ENCODE measurements at places on chromosomes 12 and 14.

GRCh38 chr12:95784915-95785314 is 5.6 kb downstream of the NTN4 start:
- DNase-seq: no peak

DNA sequence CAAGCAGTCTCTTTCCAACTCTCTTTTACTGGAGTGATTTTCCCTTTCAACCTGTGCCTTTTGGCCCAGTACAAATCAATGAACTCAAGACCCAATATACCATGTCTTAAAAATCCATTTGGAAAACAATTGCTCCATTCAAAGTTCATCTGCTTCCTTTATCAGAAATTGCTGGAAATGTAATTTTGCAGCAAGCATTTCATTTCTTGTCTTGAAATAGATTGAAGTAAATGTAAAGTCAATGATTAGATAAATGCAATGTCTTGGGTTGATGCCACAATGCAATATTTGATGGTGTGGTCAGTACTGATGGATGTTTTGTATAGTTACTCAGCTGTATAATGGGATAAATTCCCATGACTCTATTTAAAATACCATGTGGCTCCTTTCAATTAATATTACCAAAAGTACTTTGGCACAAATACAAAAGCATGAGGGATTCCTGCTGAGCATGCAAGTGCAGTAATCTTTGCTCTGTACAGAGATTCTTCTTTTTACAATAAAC is 707.7 kb upstream of the NOVA1 start:
- no peak for DNase-seq

- DNase-seq: no peak
Observed at GRCh38 chr14:22465201-22465840, 123.7 kb downstream of the DAD1 start.

GRCh38 chr14:101737414-101738339 is 23.8 kb upstream of the PPP2R5C start:
- no peak for DNase-seq

DNA sequence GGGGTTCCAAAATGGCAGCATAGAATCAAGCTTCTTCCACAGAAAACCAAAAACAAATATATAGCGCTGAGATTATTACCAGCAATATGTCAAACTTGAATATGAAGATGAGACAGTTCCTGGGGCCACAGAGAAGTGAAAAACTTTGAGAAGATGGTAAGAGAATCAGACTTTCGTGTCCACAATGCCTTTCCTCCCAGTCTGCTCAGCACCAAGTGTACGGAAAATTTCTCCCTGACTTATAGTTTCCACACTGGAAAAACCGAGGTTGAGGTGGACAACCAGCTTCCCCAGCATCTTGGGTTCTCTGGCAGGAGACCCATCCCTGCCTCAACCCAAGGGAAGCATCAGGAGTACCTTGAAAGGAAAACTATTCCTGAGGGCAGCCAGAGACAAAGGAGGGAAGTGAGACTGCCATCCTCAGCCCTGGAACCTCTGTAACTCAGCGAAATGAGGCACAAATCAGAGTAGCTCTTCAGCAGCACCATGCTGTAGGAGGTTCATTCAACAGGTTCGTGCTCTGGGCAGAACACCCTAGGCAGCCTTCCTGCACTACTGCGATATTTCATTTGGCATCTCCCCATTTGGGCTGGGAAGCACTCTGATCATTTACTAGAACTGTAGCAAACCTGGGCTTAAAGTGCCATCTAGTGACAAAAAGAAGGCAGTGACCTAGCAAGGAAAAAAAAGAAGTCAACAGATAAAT is 52.4 kb upstream of the CAPRIN2 start:
- DNase-seq: peak; percentile 70

Measured in iPS-NIHi11 (cell line).